ENCODE measurements at places on chromosomes 4 and X. TPM values are rescaled to one million over a fixed set of nuclear protein-coding genes. Genes with fewer than 3 reads are reported as not detected.

Gene HPSE
- 4.4 TPM for total RNA-seq

Gene SRPK3
- 5.4 TPM for total RNA-seq

Gene ZDHHC15
- total RNA-seq, result 2.0 TPM

Gene NALF2
- 0.23 TPM for total RNA-seq

Gene GLRA2
- not detected for total RNA-seq

Gene HTN1
- total RNA-seq, result not detected

Gene NPNT
- 152 TPM for total RNA-seq

Gene ARMCX4
- total RNA-seq, result 17.8 TPM

Gene LRIT3
- 0.09 TPM for total RNA-seq

Gene P2RY8
- 2.8 TPM for total RNA-seq

Gene WDR13
- 83.5 TPM for total RNA-seq

Gene CCNB3
- total RNA-seq, result 1.4 TPM
